Stimulated activated CD4-positive, alpha-beta T cell treated with anti-CD3 and anti-CD28 coated beads, Interleukin-15, amount 100 ng/mL, for 1 hour (primary cell): ENCODE measurements at places on chromosomes 11 and 22.

DNA sequence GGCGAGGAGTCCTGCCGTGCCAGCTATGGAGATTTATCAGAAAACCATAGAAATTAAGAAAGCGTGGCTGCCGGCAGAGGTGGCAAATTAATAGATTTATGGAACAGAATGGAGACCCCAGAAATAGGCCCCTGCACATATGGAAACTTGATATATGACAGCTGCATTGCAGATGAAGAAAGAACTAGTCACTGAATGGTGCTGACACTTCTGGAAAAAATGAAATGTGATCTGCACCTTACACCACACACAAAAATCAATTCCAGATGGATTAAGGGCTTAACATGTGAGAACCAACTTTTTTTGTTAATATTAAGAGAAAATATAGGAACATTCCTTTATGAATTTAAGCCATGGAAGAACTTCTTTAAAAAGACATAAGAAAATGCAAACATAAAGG, 40.3 kb upstream of the TSKU start:
- no peak for DNase-seq

DNA sequence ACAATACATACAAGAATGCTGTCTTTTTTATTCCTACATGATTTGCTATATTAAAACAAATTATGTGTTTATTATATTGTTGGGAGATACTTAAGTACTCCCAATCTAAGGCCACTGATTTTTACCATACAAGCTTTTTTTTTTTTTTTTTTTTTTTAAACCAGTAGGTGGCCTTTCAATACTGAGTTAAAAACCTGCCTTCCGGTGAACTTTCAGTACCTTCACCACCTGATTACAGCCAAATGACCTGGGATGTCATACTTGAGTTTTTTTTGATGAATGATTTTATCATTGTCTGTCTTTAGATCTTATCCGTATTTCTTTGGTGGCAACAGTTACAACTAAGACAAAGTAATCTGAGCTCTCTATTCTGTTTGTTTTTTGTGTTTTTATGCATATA, 94.0 kb upstream of the FOLH1 start:
- no peak for DNase-seq

GRCh38 chr11:45755281-45755859, 49.6 kb upstream of the SLC35C1 start:
- DNase-seq: no peak

DNA sequence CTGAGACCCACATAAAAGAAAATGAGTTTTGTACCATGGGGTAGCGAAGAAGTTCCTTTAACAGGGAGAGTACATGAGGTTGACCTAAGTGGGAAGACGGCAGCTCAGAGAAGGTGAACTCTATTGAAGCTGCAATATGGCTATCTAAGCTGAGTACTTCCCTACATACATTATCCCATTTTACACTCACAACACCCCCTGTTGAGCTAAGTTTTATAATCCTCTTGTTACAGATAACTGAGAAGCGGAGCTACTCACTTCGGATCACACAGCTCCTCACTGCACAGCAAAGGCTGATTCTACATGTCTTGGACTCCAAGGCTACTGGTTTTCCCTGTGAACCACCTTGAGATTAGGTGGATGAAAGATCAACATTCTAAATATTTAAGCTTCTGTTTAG, 8.2 kb upstream of the PIWIL4 start:
- no peak for DNase-seq

DNA sequence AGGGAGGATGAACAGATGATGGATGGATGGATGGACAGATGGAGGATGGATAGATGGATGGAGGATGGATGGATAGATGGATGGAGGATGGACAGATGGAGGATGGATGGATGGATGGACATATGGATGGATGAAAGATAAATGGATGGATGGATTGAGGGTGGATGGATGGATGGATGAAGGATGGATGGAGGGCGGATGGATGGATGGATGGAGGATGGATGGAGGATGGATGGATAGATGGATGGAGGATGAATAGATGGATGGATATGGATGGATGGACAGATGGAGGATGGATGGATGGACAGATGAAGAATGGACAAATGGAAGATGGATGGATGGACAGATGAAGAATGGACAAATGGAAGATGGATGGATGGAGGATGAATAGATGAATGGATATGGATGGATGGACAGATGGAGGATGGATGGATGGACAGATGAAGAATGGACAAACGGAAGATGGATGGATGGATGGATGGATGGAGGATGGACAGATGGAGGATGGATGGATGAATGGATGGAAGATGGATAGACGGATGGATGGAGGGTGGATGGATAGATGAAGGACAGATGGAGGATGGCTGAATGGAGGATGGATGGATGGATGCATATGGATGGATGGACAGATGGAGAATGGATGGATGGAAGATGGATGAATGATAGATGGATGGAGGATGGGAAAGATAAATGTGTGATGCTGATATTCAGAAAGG, 7.4 kb downstream of the IFITM10 start:
- no peak for DNase-seq

GRCh38 chr11:116731821-116732220, 41.0 kb downstream of the BUD13 start:
- DNase-seq: no peak

GRCh38 chr22:40953471-40953870, 2.3 kb downstream of the RBX1 start:
- DNase-seq: no peak

GRCh38 chr11:103730131-103730940, 306.1 kb upstream of the DDI1 start:
- DNase-seq: no peak

DNA sequence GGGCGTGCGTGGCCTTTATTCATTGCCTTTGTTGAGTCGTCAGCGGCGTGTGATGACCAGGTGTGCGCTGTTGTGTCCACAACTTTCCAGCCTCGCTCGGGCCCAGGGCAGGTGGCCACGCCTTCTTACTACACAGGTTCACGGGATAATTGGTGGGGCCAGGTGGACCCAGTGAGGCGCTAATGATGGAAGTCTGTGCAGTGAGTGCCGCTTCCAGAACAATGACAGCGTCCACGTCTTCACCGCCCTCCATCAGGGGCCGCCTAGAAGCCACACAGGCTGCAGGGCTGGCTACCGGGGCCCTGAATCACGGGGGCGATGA, 1197.3 kb downstream of the BRD1 start:
- no peak for DNase-seq

- no peak for DNase-seq
Measured at GRCh38 chr11:130937051-130937450, 20.8 kb upstream of the SNX19 start.

GRCh38 chr22:20046730-20047129, 25.8 kb downstream of the TANGO2 start:
- no peak for DNase-seq

DNA sequence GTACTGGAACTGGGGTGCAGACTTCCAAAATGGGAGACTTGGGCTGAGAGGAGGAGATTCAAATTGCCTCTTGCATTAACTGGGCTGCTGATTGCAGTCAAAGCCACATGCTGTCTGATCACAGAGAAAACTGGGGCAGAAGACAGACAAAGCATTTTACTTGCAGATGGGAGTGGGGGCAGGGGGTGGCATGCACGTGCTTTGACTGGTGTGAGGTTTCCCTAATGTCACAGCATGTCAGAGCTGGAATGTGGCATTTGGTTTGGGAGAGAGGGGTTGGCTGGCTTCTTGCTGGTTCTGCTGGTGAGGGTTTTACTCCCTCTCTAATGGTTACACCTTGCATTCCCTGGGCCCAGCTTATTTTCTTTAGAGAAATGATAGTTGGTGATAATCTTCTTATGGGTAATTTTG, 2.9 kb downstream of the TUB start:
- DNase-seq: no peak

GRCh38 chr11:133941546-133941945, 15.2 kb downstream of the IGSF9B start:
- DNase-seq: no peak

- DNase-seq: no peak
Measured at GRCh38 chr11:125724125-125724524, 22.0 kb upstream of the PATE1 start.

DNA sequence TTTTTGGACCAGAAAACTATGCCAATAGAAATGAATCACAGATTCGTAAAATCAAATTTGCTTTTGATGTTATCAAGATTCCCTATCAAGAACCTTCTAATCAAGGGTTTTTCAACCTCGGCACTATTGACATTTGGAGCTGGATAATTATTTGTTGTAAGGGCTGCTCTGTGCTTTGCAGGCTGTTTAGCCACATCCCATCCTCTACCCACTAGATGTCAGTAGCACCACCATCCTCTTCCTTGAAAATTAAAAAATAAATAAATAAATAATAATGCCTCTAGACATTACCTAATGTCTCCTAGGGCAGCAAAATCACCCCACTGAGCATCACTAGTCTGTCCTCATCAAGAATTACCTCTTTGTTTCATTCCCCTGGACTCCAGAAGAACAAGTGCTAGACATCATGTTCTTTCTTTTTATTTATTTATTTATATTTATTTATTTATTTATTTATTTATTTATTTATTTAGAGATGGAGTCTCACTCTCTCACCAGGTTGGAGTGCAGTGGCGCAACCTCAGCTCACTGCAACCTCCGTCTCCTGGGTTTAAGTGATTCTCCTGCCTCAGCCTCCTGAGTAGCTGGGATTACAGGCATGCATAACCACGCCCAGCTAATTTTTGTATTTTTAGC, 744.7 kb downstream of the KCNA4 start:
- no peak for DNase-seq

- DNase-seq: no peak
Measured at GRCh38 chr22:47626428-47627390, 864.3 kb downstream of the TBC1D22A start.

DNA sequence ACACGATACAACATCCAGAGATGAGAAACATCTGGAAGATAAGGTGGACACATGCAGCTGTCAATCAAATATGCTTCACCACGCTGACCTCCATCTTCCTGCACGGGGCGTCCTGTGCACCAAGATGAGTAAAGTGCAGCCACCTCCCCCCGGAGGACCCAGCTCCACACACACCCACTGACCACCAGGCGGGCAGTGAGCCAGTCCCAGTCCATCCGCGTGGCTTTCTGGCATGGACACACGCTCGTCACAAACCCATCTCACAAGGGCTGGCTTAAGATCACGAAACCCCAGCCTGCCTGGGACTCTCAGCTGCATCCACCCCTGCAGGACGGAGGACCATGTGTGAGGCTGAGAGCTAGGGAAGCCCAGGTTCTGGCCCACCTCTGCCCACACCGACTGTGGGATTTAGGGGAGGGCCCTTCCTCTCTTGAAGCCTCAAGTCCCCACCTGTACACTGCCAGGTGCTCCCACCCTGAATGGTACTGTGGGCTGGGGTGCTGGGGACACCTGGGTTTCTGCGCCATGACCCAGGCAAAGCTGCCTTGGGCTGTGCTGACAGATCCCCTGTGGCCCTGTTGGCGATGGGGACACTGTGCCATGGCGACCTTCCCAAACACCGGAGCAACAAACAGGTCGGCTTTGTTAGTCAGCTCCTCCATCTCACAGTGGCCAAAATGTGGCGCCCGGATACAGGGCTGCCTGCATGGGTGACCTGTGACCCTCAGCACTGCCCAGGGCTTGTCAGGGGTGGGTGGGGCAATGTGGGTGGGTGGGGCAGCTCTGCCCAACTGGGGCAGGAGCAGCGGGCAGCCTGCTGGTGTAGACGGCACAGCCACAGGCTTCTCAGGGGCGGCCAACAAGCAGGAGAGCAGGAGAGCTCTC, 629.0 kb downstream of the TBC1D22A start:
- DNase-seq: no peak

- no peak for DNase-seq
Measured at GRCh38 chr11:1858154-1858553, 5.3 kb downstream of the LSP1 start.
